ENCODE measurements at places on chromosomes 11 and 22.

DNA sequence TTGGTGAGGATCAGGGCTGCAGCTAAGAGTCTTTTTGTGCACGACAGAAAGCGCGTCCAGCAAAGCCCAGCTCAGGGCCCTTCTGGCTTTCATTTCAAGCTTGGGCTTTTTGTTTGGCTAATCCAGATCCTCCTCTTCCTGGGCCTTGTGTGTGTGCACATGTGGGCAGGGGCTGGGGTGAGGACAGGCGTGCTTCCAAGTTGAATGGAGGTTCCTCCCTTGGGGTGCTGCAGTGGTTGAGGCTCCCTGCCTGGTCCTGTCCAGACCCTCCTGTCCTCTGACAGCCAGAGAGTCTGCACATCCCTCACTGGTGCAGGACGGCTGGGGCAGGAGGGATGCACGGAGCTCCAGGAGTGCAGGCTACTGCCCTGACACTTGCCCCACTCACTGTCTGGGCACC, 62.0 kb upstream of the NECTIN1 start:
- no peak for DNase-seq

DNA sequence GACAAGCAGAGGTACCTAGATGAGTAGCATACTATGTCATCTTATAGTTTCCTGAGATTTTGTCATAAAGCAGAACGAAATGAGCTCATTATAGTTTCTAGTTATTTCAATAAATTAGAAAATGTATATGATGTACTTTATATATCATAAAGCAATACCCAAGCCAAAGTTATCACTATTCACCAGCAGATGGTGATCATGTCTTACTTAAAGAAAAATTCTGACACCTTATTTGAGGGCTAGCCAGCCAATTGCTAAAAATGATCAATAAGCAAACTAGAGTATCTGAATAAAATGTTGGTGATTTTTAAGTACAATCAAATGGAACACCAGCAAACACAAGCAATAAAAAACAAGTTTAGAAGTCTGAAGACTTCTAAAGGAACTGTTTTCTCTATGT, 44.1 kb downstream of the RSF1 start:
- peak; percentile 28 for DNase-seq

DNA sequence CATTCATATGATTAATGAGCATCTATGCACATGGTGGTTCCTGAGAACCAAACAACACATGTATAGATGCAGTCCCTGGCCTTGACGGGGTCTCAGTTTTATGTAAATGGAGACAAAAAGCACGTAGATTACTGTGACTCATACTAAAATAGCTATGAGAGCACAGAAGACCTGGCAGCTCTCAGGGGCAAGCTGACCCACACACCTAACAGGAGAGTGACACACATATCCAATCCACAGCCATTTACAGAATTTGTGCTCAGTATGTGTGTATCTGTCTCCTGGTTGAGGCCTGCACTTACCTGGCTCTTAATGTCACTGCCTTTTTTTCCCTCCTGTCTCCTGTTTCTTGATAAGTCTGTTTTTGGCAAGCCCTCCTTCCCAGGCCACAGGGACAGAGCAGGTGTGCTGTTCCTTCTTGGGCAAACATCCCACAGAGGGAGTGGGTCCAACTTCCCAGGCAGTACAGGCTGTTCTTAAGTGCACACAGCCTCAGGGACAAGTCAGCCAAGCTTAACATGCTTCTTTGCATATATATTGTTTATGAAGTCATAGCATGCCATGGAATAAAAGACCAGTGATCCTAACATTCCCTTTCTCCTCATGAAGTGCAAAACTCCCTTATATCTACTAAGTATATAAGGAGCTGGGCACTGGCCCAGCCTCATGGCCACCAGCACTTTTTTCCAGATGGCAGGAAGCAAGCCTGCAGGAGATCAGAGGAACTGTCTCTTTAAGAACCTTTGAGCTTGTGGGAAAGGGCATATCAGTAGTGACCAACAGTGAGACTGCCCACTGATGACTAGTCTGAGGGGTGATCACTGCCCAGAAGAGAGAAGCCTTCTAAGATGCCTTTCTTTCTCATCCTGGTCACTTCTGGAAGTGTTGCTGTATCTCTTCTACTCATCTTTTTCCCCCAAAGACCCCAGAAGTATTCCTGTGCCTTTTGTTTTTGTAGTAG, 124.7 kb upstream of the CCDC90B start:
- no peak for DNase-seq

- no peak for DNase-seq
Observed at GRCh38 chr11:117876341-117877119, at the start of gene FXYD6. Gene FXYD6 (minus strand): TSS chr11:117876658. CDS start chr11:117842776, 33,882 bp downstream.

DNA sequence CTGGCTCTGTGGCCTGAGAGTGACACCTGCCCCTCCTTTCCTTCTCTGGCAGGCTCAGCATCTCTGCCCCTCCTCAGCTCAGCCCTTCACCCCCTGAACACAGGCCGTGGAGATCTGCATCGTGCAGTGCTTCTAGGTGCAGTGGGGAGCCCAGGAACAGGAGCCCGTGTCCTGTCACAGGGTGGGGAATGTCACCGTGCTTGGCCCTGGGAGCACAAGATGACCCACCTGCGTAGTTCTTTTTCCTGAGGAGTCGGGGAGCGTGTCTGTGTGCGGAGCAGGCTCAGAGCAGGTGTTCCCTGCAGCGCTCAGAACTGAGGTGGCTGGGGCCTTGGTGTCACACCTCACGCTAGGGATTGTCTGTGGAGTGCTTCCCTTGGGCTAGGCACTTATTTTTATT, 10.6 kb downstream of the TBC1D22A start:
- DNase-seq: no peak

GRCh38 chr11:92685049-92685448, 284.4 kb upstream of the MTNR1B start:
- DNase-seq: no peak

- no peak for DNase-seq
Observed at GRCh38 chr11:126892756-126893155, 107.8 kb downstream of the KIRREL3 start.

- DNase-seq: no peak
Observed at GRCh38 chr11:117220568-117220967, 11.3 kb downstream of the PCSK7 start.

- no peak for DNase-seq
Observed at GRCh38 chr22:36398601-36399471, 11.1 kb upstream of the MYH9 start.

DNA sequence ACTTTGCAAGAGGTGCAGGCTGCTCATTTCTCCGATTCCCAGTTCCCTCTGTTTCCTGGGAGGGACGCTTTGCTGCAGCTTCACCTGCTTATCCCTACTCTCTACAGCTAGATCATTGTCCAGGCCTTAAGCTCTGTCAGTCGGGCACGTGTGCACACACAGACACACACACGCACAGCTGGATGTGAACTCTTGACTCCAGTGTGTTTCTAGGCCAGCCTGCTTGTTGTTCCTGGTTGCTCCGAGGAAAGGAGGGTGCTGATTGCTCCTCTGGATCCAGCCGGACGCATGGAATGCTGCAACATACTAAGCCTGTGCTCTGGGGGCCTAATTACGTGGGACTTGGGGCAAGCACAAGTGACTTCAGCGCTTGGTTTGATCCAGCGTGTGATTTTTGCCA, 19.7 kb downstream of the ZNRF3 start:
- DNase-seq: no peak

DNA sequence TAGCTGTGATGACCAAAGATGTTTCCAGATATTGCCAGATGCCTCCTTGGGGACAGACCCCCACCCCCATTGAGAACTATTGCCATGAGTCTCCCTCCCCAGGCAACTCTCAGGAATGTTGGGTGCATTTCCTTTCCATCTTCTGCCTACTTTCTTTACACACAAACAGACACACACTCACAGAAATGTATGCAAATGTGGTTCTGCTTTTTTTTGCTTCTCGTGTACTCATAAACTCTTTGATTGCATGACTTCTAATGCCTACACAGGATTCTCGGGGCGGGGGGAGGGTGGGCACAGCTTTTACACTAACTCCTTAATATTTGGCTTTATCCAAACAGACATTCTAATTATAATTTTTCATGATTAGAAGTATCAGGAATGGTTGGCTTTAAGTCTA, 53.3 kb upstream of the SUSD2 start:
- DNase-seq: no peak

DNA sequence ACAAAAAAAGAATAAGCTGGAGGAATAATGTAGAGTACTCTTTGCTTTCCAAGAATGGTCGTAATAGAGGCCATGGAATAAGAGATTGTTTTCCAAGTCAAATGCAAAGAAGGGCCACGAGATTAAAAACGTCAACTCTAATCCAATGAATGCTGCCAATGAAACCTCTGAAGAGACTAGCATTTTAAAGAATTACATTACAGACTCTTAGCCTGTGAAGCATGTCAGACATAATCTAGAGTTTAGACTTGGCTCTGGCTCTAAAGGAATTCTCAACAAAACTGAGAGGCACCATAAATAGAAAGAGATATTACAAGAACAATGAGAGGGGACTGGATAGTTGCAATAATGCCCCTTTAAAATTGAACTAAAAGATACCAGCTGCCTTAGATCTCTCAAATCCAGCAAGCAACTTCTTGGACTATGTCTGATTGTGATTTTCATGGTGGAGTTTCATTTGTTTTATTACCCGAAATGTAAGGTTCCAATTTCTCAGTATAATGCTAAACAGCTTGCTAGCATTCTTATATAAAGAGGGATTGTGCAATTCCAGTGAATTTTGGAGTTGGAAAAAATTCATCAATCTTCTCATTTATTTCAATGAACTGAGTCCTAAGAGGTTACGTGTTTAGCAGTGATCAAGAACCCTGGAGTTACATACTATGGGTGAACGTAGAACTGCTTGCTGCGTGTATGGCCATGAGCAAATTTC, 5.6 kb downstream of the ETS1 start:
- DNase-seq: no peak

DNA sequence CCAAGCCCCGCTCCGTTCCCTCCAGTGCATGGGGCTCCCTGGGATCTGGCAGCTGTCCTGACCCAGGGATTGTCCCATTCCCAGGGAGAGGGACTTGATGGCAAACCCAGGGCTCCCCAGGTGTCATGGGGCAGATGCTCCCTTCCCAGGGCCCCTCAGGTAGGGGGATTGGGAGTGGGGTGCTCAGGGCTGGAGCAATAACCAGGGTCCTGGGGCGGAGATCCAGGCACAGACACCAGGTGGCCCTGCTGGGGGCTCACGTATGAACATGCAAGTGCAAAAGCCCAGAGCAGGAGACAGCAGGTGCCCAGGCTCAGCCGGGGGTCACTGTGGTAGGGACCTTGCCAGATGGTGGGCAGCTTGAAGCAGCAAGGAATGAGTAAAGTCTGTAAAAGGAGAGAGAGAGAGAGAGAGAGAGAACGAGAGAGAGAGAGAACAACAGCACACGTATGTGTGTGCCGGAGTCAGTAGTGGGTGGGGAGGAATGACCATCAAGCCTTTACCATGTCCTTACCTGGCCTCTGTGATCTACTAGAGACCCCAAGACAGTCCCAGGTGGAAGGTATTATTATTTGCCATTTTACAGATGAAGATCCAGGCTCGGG, 19.3 kb upstream of the MPPED1 start:
- no peak for DNase-seq

- DNase-seq: no peak
Observed at GRCh38 chr22:25193548-25193947, 6.1 kb upstream of the CRYBB3 start.

DNA sequence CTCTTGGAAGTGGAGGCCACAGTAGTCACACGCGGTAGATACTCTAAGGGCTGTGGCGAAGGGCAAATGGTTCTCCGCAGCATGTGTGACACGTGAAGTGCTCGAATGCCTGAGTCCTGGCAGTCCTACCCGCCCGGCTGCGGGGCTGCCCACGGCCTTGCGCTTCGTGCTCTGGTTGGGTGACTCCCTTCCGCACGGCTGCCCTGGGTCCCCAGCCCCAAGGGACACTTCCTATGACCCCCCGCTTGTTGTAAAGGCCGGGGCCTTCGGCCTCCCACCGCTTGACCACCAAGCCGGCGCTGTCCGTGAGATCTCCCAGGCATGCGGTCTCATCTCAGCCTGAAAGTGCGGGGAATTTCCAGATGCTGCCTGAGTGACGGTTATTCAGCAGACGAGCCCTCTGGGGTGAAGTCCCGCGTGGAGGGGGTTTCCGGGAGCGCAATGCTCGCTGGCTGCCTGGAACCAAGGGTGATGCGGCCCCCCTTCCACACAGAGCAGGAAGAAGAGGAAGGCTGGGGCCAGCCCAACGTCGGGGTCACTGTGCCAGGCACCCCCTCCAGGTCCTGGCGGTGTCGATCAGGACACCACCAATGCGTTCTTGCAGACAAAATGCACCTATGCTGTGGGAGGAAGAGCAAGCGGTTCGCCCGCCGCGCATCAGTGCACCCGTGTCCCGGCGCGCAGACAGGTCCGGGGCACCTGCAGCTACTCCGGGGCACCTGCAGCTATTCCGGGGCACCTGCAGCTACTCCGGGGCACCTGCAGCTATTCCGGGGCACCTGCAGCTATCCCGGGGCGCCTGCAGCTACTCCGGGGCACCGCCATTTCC, 171.2 kb downstream of the OPCML start:
- no peak for DNase-seq

DNA sequence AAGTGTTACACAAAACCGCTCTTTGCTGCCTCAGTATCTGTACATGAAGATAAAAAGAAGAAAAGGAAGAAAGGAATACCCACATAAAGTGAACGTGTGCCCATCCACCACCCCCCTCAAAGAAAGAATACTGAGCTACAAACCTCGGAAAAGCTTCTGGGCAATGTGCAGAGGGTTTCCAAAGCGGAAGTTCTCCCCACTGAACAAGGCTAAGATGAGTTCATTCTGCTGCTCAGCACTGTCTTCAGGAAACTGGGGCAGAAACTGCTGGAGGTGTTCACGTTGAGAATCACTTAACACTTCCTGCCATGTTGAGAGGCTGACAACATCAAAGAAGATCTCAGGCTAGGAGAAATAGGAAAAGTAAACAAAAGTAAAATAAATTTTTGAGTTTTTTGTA, 6.9 kb downstream of the NFRKB start:
- DNase-seq: peak; percentile 22

- peak; percentile 47 for DNase-seq
Observed at GRCh38 chr11:65417702-65418430, 4.7 kb upstream of the NEAT1 start.

- no peak for DNase-seq
Observed at GRCh38 chr11:79415411-79415810, 25.4 kb downstream of the TENM4 start.

DNA sequence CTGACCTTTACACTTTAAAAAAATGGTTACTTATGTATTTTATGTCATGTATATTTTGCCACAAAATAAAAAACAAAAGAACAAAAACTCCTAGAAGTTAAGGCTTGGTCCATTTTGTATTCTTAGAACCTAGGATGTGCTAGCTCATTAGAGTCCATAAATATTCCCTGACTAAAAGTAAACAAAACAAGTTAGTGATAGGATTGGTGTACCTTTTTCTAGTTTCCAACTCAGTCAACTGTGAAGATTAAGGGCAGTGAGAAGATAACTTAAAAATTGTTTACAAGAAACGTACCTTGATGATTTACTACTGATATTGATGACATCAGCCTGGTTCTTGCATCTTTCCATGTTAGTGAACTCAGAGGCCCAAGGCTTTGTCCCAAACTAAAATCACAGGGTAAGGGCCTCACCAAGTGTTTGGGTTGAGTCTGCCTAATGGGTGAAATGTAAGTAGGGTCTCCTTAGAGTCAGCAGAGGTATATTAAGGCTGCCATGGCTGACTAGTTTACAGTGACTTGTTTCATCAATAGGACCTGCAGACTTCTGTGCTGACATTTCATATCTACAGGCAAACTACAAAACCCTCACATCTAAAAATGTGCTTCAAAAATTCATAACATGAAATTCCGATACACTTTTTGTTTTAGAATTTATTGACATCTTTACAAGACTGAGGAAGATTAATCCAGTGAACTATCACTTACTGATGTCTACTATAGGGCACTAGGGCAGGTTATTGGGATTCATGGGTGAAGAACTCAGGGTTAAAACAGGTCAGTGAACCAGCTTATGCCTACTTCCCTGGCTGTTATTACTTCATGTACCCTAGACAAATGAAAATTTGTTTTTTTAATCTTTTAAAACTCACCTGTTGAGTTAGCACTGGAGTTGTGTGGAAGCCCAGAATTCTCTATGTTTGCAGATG, 4.4 kb downstream of the TMEM123 start:
- no peak for DNase-seq

All from CD4-positive, alpha-beta T cell treated with Interleukin-15 for 4 hours (primary cell).